ENCODE measurements at places on chromosomes 1 and 21.

GRCh38 chr1:24727501-24728216 is 17.6 kb upstream of the CLIC4 start:
- peak; percentile 94 for DNase-seq

DNA sequence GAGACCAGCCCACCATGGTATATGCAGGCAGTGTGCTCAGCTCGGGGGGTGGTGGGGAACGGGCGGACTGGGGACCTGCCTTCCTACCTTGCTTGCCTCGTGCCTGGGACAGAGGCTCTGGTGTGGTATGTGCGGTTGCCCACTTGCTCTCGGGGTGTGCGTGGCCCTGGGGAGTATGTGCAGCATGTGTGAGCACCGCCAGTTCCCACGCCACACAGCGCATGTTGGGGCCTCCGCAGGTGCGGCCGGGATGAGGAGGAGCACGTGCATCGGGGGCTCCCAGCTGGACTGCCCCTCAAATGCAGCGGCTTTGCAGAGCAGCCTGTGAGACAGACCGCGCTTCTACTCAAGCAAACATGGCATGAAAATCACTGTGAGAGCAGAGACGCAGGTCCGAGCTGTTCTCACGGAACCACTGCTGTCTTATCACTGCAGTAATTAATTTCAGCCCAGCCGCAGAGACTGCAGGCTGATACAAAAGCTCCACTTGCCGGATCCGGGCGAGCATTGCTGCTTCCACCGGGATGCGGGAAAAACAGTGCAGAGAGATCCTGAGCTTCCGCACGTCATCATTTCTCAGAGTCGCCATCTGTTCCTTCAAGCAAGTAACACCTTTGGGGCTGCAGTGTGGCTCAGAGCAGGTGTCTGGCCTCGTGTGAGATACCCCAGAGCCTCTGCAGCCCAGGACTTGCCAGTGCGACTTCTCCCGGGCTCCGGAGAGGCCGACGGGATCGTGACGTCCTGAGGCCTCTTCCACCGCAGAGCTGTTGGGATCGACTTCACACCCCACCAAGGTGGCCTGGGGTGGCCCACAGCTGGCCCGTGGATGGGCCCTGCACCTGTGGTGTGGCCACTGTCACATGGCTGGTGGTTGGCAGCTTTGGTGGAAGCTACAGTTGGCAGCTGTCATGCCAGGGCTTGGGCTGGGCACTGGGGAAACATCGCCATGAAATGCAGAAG is 92.6 kb upstream of the ACTRT2 start:
- DNase-seq: no peak

GRCh38 chr1:84156210-84156621 is 12.1 kb downstream of the PRKACB start:
- DNase-seq: peak; percentile 75

DNA sequence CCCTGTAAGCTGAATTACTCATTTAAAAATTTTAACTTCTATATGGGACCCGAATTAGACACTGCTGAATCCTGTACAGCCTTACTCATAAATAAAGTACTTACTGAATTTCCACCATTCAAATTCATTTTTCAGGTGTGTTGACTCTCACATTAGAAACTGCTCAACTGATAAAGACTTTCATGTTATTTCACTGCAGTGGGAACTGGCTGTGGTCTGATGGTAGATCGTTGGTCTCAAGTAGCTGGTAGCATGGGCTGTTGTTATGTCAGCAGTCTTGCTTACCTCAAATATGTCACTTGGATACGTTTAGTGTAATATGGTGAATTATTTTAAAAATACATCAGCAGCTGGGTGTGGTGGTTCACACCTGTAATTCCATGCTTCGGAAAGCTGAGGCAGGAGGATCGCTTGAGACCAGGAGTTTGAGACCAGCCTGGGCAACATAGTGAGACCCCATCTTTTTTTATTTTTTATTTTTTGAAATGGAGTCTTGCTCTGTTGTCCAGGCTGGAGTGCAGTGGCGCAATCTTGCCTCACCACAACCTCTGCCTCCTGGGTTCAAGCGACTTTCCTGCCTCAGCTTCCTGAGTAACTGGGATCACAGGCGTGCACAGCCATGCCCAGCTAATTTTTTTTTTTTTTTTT is 10.4 kb downstream of the DEGS1 start:
- DNase-seq: no peak

Data from fibroblast of skin of scalp (primary cell).